Gastroesophageal sphincter (tissue), 4 donors: ENCODE measurements at places on chromosomes 16 and 17.
A peak's percentile ranks its signal among the peaks of the same experiment; 100 is the strongest.

DNA sequence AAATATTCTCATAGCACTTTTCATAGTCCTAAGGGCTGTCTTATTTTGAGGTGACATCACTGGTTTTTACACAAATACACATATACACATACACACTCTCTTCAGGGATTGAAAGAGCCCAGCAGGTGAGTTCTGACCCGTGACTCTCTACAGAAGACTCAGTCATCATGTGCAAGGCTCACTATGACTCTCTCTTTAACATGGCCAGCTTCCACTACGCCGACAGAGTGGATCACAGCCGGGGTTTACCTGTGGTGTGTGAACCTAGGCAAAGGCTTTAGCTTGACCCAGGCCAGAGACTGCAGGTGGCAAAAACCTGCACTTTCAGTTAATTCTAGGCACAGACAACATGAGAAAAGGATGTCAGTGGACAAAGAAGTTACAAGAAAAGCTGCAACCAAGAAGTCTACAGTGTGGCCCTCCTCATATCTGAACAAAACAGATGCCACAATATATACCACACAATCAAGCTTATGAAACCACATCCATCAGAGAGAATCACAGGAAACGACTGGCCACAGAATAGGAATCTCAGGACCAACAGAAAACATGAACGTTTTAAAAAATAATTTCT is 56.5 kb downstream of the CYTH1 start:
- ATAC-seq, result no peak

DNA sequence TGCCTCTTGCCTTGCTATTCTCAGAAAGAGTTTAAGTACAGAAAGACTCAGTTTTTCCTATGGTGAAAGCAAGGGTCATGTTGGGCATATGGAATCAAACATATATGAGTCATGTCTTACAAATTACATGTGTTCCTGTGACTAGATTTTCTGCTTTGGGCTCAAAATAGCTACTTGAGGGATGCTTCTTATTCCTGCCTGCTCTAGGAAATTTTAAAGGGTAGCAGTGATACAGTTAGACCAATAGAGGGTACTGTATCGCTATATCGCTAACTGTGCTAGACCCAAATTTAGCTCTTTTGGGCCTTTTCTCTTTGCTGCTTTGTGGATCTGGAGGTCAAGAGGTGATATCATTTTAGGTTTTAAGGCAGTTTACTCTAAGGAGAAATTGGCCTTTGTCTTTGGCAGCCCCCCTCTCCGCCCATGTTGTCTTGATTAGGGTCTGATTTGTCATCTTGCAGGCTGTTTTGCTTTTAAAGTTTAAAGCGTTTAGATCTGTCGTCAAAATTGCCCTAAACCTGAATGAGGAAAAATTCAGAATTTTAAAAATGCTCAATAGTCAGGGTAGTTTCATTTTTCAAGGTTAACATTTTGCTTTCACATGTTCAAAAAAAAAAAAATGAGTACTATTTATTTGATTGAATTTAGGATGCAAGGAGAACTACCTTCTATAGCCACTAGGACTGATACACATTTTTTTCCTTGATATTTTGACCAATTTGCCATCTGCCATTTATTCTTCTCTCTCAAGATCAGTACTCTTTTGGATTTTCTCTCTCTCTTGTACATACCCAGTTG is 8.8 kb downstream of the NFATC3 start:
- no peak for ATAC-seq

GRCh38 chr17:5775098-5775497 is 190.8 kb upstream of the NLRP1 start:
- ATAC-seq, result no peak

- ATAC-seq, result no peak
Measured at GRCh38 chr17:72516772-72517399, 396.1 kb downstream of the SOX9 start.

DNA sequence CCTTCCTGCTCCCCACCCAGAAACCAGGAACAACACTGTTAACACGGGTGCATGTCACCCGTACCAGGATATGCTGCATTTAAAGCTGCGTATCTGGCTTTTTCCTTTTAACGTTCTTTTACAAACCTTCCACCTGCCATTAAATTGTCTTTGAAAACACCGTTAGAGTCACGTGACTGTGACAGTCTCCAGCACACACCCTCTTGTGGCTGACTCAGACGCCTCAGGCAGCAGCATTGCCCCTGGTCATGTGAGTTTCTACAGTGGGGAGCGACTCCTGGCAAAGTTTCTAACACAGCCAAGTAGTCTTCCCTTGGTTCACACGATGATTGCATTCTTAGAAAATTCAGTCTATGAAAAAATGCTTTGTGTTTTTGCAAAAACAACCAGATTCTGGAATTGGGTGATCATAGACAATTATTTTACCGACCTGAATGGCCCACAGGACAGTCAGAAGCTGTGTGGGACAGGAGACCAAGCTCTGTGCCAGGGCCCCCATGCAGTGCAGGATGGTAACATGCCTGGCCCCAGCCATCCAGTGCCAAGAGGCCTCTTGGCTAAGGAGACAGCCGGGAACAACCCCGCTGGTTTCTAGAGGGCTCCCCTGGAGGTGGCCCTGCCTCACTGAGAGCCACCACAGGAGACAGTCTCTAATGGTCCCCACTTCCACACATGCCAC is 199.1 kb downstream of the KATNIP start:
- ATAC-seq, result no peak

GRCh38 chr16:22659933-22660332 is 149.2 kb downstream of the NPIPB5 start:
- ATAC-seq, result no peak

DNA sequence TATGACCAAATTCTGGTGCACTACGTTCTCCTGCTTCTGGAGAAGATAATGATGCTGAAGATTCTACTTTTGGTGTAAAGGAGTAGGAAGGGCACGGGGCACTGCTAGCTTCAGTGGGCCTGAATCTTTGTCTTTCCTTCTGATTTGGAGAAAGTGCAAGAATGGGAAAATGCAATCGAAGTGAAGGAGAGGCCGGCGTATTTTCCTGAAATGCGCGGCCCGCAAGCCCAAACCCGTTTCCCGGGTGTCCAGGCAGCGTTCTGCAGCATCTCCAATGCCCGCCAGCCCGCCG is 372 bp upstream of the NDE1 start:
- no peak for ATAC-seq

DNA sequence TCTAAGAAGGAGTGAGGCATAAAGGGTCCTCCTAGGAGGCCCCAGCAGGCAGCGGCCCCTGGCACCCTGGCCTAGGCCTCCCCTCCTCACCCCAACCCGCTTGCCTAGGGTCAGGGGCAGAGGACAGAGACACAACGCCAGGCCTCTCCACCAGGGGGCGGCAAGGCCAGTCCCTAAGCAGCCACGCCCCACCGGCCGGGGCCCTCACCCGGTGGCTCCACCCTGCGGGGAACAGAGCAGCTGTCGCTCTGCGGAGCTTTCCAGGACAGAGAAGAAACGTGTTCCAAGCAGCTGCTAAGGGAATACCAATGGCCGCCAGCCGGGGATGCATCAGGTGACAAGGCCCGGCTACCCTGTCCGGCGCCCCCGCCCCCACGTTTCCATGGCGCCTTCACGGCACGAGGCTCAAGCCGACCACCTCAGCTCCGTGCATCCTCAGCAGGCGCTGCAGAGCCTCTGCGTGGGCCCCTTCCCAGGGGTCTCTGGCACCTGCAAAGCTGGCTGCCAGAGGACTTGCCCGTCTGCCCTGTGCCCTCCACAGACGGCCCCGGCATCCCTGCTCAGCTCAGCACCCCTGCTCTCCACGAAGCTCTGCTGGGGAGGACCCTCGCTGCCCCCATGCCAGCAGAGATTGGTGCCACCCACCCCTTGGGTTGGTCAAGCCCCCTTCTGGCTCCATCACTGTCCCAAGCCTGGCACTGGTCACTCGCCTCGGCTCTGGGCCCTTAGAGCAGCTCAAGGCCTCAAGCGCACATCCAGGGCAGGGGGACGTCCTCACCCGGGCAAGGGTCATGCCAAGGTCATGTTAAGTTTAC is 5.6 kb downstream of the ZNF598 start:
- peak; percentile 81 for ATAC-seq

GRCh38 chr16:27920391-27920891 is 143.1 kb downstream of the GSG1L start:
- no peak for ATAC-seq

DNA sequence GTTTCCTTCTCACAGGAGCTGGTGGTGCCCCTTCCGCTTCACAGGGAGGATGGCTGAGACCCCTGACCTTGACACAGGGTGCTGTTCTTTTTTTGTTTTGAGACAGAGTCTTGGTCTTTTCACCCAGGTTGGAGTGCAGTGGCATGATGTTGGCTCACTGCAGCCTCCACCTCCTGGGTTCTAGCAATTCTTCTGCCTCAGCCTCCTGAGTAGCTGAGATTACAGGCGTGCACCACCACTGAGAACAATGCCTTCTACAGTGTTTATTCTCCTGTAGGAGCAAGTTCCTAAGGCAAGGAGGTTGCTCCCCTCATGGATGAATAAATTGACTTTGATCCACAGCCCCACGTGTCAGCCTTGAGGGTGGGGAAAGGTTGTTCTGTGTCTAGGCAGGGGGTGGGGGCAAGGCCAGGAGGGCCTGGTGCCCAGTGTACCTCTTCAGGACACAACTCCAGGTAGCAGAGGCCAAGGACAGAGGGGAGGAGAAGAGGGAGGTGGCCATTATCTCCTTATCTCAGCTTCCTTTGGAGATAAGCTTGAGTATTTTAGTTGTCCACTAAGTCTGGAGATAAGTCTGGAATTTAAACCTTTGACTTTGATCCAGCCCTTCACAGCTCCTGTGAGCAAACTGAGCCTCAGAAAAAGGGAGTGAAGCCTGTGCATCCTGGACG is 159.4 kb downstream of the SEC14L1 start:
- no peak for ATAC-seq

- ATAC-seq, result peak; percentile 33
Measured at GRCh38 chr17:74276051-74276476, 2.0 kb downstream of the DNAI2 start.

DNA sequence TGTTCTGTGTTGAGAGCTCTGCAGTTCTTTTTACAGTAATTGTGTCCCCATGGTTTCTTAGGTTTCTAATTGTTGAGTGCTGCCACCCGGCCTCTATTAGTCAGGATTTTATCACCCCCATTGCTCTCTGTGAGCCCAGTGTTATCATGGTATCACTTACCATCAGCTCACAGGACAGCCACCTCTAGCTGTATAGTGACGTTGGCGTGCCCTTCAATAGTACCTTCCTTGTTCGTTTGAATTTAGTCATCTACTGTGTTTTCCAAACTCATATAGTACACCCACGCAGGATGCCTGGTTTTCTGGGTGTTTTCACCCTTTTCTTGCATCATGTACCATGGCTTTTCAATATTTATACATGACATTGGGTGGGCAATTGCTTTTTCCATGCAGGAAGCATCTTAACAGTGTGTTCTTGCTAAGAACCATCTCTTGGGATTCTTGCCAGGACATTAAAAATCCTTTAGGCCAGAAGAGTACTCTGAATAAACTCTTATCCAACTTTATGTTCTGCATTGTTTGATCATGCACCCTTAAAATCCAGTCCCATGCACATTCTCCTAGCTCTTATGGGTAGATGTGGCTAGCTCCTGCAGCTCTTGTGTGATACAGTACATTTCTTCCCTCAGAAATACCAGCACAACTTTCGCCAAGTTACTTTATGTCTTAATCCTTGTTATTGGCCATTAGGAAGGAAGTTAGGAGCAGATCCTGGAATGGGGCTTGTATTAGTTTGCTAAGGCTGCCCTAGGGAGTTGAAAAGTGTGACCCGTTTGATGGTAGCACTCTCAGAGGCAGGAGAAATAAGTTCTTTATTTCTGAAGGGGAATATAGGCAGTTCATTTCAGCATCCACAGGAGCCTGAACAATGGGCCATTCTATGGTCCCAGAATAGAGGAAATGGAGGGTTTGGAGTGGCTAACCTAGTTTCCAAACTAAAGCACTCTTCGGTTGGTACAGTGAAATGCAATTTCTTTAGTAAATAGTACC is 11.3 kb upstream of the ABCA10 start:
- no peak for ATAC-seq

GRCh38 chr17:57259817-57260216 is 3.5 kb downstream of the MSI2 start:
- no peak for ATAC-seq

- ATAC-seq, result no peak
Measured at GRCh38 chr16:24728891-24729242, 584 bp upstream of the TNRC6A start.

DNA sequence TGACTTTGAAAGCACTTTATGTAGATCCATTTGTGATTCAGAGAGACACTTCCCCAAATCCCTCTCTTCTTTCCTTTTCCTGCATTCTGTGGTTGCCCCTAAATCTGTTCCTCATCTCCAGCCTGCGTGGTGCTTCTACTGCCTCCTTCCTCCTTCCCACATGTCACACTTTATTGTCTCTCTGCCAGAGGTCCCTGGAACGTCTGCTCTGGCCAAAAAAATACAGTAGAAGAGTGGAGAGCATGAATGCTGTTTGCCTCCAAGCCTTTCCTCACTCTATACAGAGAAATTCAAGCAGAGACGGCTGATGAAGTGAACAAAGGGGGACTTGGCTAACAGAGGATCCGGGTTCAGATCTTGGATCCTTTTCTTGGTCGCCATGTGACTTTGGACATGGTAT is 22.8 kb upstream of the IRX3 start:
- ATAC-seq, result no peak

GRCh38 chr17:80811181-80812105 is 180.2 kb upstream of the CHMP6 start:
- no peak for ATAC-seq

GRCh38 chr16:68236826-68237242 is 907 bp upstream of the ESRP2 start:
- no peak for ATAC-seq

DNA sequence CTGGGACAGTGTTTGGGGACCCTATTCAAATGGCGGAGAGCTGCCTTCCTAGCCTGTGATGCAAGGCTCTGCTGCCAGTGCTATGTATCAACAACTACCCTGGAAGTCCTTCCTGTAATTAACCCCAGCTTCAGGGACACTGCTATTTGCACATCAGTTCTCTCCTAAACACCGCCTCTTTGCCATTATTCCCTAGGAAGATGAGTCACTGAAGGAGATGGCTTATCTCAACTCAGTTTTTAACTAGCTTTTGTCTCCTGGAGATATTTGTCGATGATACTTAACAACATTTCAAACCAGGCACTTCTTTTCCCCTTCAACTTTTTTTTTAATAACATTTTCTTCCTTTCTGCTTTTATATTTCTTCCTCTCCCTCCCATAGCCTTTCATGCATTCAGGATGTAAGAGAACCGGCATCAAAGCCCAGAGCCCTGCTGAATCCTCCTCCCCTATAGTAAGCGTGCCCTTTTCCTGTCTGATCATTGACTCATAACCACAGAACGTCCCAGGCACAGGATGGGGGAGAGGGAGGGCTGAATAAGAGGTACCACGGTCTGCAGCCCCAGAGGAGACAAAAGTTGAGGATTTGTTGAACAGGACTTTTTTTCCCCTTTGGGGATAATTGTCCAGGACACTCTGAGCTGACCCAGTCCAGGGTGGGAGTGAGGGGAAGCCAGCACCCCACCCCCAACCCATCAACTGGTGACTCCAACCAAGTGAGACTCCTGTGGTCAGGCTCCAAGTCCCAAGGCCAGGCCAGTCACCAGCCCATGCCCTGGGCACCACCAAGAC is 387.8 kb upstream of the SALL1 start:
- ATAC-seq, result no peak

DNA sequence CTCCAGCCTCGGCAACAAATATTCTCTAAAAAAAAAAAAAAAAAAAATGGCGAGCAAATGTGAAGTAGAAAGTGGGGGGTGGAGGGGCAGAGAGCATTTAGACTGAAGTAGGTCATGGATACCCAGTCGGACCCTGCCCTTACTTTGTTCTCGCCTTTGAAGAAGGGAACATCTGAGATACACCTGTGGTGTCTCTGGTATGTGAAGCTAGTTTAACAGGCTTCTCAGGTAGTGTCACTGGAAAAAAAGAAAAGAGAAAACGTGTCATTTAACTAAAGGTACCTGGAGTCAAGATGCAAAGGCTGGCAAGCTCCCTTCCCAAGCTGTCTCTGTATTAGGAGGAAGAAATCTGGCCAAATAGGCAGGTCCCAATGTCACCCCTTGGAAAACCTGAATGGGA is 8.0 kb downstream of the FBF1 start:
- ATAC-seq, result no peak
